ENCODE measurements at places on chromosomes 3 and 15.
A peak's percentile ranks its signal among the peaks of the same experiment; 100 is the strongest.

- DNase-seq = no peak
These were observed 12.8 kb downstream of the FOXL2 start for GRCh38 chr3:138933981-138934691.

DNA sequence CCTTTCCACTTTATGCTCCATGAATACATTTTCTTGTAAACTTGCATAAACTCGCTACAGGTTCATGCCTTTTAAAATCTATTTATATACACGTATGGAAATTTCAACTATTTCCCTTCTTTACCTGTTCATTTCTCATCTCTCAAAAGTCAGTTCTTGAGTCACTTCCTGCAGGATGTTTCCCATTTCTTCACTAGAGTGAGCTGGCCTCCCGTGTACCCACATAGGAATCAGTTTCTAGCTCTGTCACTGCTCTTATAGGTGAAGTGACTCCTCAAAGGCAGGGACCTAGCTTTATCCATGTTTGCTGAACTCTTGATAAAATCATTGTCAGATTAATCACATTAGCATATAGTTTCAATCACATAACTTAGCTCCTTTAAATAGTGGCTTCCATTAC is 259.7 kb downstream of the EPHA3 start:
- DNase-seq = no peak

DNA sequence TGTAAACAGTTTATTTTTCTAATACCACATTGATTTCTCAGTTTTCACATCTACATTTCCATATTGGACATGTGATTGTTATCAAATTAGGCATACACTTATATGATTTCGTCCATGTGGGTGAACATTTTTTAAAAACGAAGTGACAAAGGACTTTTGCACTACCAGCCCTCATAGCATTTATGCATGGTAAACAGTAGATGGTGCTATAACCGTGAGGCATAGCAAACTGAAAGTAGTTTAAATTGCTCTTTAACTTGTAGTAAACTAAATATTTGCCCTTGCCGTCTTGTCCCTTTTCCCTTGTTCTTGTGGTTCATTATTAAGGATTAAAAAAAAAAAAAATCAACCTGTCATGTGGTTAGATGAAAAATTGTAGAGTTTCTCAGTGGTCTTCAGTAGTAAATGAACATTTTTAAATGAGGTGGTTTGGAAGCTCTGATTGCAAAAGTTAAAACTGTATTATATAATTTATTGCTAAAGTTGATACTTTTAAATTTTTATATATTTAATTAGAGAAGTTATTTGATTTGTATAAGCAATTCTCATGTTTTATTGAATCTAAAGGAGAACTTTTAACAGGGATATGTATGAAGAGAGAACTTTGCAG is 24.0 kb downstream of the STX19 start:
- DNase-seq = peak; percentile 34

GRCh38 chr3:112004187-112004586 is 5.5 kb downstream of the TAGLN3 start:
- DNase-seq = no peak

- DNase-seq = no peak
These were observed 862.5 kb downstream of the FHIT start for GRCh38 chr3:60388731-60389130.

GRCh38 chr15:77737238-77738037 is 104.7 kb upstream of the LINGO1 start:
- DNase-seq = no peak

DNA sequence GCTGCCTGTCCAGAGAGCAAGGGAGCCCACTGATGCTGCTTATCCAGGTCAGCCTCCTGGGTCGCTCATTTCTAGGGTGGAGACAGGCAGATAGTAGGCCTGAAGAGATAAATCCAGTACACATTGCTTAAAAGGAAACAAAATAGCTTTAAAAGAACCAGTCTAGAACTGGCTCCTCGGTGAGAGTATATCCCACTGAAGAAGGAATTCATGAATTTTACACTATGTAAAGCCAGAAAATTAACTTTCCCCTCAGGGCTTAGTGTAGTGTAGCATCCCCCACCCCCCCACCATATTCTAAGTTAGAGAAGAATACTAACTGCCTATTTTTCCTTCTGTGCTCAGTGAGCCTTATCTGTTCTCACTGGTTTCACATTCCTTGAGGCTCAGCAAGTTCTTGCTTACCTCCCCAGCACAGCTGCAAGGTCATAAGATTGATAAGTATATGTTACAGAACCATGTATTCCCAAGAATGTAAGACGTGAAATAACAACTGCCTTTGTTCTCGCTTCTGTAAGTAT is 30.5 kb upstream of the NOX5 start:
- peak; percentile 70 for DNase-seq

GRCh38 chr15:72365844-72366243 is 10.0 kb downstream of the HEXA start:
- no peak for DNase-seq

DNA sequence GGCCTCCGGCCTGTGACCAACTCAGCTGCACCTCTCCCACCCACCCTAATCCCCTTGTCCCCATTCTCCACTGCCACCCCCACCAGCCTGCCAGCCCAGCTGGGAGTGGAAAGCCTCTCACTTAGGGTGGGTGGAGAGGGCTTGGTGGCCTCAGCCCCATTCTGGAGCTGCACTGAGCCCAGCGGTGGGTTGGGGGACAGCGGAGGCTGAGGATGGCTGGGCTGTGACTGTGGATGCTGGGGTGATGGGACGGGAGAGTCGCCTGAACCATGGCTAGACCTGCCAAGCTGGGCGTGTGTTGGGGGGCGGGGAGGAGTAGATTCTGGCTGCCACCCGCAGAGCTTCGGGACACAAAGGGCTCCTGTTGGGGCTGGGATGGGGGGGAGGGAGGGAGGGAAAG is 1.8 kb downstream of the CLCN2 start:
- DNase-seq = no peak

- no peak for DNase-seq
These were observed 40.9 kb upstream of the MRPL3 start for GRCh38 chr3:131543714-131544113.

GRCh38 chr3:96755519-96755918 is 58.9 kb upstream of the EPHA6 start:
- no peak for DNase-seq

- no peak for DNase-seq
These were observed 43.6 kb upstream of the DIPK2A start for GRCh38 chr3:143928056-143928455.

DNA sequence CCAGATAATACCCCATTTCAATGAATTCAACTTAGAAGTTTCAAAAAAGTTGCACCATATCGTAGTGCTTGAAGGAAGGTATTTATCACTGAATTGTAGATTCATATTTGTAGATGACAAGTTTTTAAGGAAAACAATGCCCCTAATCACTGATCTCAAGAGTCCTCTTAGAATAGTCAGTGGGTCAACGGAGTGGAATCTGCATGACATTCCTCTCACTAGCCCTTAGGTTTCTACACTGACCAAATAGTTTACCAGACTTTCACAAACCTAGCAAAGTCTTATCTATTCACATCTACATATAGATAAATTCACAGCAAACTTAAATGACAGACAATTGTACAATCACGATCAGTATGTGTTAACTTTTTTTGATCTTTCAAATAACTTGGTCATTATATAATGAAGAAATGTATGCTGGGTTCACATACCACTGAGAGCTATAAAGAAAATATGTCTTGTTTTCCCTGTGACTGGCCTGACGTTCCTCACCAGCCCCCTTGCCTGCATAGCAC is 35.7 kb upstream of the PHLDB2 start:
- no peak for DNase-seq

DNA sequence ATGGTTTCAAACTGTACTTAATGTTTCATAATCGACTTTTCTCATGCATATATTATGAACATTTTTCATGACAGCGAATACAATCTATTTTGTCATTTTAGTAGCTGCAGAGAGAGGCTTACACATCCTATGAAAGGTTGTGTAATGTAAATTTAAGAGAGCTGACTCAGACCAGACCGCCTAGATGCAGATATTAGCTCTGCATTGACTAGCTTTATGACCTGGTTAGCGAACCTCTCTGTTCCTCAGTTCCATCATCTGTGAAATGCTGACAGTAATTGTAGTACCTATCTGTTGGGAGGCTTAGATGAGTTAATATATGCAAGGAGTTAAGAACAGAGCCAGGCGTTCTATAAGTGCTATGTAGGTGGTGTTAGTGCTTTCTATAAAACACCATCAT is 116.2 kb upstream of the RASGRP1 start:
- DNase-seq = no peak

DNA sequence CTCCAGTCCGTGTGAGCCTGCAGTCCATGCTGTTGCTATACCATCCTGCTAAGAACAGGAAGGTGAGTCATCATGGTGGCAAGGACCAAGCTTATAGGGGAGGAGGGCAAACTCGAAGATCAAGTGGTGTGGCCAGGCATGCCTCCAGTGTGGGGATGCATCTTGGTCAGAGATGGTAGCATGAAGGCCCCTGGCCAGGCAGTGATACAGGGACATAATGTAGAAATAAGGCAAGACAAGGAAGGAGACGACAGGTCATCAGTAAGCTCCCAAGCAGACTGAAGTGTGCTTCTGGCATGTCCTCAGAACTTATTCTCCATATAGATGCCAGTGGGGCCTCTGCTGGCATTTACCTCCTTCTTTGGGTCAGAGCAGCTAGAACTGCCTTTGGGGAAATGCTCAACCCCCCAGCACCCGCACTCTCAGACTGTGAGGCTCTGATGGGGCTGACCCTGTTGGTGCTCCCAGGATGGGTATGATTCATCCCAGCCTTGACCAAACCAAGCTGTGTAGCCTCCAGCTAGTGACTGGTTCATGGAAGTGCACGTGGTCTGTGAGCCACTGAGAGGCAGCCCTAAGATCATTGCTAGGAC is 52.5 kb upstream of the ATP2B2 start:
- DNase-seq = no peak

DNA sequence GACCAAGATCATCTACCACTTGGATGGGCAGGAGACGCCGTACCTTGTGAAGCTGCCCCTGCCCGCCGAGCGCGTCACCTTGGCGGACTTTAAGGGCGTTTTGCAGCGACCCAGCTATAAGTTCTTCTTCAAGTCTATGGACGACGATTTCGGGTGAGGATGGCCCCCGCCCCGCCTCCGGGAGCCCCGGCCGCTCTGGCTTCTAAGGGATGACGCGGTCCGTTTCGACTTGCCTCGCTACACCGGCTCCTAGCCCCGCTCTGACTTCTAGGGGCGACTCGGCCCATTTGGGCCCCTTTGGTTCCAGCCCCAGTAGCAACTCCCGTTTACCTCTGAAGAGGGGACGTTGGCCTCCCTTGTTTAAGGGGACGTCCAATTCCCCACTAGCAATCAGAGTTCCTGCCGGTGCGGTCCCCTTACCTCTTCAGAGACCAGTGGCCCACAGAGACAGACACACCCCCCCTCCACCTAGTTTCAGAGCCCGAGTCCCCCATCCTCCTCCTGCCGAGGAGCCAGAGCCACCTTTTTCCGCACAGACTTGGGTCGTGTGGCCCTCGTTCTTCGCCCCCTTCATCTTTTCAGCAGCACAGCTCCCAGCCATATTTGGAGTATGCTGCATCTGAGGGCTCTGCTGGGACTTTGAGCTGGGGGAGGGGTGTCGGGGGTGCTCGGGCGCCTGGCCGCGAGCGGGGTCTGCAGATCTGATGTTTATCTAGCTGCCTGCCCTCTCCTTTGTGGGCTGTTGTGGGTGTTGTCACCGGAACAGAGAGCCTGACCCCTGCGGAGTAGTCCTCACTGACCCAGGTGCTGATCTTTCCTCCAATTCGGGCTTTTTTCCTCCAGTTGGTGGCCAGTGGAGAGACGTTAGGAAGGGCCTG is 706 bp downstream of the DVL3 start:
- no peak for DNase-seq

DNA sequence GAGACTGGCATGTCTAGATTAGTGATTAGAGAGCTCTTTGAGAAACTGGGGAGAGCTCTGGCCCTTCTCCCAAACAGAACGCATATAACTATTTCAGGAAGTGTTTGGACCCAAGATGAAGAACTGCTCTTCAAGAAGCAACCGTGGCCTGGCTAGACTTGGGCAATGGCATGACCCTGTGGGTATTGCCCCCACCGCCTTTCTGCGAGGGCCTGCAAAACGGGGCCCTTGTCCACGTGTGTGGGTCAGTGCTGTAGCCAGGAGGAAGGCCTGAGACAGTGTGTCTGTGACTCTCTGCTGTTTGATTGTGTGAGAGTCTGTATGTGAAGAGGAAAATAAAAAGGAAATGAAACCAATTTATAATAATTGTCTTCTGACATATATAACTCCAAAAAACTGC is 42.5 kb downstream of the EEFSEC start:
- DNase-seq = no peak

DNA sequence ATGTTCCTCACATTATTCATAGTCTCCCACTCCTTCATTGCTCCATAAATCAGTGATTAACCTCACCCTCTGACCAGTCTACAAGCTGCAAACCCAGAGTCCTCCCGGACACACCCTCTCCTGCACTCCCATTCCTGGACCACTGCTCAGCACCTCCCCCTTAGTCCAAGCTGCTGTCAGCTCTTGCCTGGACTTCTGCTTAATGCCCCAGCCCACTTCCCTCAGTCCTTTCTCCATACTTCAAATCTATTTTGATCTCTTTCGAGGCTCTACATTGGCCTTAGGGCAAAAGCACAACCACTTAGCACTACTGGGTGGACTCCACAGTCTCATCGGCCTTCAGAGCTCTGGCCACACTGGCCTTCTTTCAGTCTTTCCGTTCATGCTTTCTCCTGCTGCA is 79.4 kb upstream of the FAM98B start:
- no peak for DNase-seq

- DNase-seq = no peak
These were observed 382.6 kb upstream of the THBS1 start for GRCh38 chr15:39198044-39199000.

DNA sequence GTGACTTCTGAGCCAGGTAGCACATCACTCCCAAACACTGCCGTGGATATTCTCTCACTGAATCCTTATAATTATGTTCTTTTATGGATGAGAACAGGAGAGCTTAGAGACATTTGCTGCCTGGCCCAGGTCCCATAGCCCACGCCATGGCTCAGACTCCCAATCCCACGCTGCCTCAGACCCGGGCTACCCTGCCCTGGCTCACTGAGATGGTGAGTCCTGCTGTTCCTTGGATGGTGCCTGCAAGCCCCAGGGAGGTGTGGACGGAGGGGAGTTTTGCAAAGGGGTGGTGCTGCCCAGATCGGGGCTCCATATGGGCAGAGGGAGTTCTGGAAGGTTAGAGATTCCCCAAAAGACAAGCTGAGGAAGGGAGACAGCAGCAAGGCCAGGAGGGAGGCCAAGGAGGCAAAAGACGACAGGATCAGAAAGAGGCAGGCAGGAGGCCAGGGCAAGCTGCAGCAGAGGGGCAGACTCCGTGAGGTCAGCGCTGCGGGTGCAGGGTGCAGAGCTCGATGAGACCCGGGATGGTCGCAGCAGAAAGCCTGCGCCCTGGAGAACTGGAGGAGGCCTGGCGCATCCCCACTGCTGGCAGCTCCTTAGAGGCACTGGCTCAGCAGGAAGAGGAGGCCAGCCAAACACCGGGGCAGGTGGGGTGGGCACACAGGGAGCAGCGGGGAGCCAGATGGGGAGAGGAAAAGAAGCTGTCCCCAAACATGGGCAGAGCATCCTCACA is 95.7 kb upstream of the ALDH1A3 start:
- DNase-seq = no peak
